ENCODE measurements at places on chromosomes 7 and 10.

DNA sequence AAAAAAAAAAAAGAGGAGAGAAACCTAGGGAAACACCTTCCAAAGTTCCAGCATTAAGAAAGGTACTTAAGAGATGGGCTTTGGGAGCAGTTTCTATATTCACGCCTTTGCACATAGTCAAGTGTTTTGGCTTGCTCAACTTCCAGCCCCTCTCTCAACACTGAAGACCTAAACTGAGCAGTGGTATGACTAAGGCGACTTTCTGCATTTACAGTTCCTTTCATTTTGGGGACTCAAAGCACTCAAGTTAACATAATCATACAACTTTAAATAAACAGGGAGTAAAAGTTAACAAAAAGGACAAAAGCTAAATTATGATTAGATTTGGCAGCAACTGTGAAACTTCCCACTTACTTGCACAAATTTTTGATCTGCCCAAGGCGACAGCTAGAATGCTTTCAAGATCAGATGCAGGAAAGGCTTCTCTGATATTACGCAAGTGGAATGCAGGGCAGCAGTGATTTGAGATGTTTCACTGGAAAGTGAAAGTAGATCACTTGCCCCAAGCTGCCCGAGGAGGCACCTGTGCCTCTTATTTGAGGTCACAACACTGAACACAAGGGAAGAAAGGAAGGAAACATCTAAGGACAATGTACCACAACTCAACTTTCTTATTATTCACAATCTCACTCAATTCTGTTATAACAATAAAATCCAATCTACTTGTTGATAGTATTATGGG, 199.5 kb downstream of the SKAP2 start:
- peak; percentile 34 for DNase-seq

DNA sequence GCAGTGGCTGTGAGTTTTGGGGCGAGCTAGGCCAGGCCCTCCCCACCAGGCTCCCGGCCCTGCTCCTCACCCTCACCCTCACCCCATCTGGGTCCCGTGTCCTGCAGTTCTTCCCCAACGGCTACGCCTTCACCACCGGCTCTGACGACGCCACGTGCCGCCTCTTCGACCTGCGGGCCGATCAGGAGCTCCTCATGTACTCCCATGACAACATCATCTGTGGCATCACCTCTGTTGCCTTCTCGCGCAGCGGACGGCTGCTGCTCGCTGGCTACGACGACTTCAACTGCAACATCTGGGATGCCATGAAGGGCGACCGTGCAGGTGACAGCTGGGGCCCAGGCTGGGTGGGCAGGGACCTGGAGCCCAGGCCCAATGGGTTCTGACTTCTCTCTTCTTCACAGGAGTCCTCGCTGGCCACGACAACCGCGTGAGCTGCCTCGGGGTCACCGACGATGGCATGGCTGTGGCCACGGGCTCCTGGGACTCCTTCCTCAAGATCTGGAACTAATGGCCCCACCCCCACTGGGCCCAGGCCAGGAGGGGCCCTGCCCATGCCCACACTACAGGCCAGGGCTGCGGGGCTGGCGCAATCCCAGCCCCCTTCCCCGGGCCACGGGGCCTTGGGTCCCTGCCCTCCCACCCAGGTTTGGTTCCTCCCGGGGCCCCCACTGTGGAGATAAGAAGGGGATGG, 4.9 kb downstream of the GNB2 start:
- DNase-seq, result no peak

GRCh38 chr7:123748171-123748733, 551 bp downstream of the WASL start:
- DNase-seq, result no peak

DNA sequence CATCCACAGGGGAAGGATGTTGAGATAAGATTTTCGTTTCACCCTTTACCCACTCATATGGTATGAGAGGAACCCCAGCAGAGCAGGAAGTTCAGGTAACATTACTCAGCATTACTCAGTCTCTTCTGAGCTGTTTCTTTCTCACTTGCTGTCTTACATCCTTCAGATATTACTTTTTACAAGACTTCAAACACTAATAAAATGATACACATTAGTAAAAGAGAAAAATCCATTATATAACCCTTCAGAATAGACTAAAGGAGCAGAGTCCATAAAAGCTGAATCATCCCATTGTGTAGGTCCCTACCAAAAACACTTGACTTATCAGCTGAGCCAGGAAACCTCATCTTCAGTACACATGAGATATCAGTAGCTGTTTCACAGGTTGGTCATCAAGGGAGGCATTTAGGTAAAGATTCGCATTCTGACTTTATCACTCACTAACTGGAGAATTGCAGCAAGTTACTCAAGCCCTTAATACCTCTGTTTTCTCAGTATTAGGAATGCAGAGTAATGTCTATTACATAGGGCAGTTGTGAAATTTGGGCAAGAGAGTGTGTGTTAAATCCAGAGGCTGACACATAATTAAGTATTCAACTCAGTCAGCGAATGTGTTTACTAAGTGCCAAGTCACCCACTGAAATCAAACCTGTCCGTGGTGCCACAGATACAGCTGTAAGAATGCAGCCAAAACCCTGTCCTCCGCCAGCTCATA, 44.7 kb downstream of the KLF6 start:
- no peak for DNase-seq

GRCh38 chr10:1709161-1709560, 28.2 kb downstream of the ADARB2 start:
- DNase-seq, result no peak

- no peak for DNase-seq
These were observed 7.1 kb upstream of the CPA5 start for GRCh38 chr7:130337410-130337971.

DNA sequence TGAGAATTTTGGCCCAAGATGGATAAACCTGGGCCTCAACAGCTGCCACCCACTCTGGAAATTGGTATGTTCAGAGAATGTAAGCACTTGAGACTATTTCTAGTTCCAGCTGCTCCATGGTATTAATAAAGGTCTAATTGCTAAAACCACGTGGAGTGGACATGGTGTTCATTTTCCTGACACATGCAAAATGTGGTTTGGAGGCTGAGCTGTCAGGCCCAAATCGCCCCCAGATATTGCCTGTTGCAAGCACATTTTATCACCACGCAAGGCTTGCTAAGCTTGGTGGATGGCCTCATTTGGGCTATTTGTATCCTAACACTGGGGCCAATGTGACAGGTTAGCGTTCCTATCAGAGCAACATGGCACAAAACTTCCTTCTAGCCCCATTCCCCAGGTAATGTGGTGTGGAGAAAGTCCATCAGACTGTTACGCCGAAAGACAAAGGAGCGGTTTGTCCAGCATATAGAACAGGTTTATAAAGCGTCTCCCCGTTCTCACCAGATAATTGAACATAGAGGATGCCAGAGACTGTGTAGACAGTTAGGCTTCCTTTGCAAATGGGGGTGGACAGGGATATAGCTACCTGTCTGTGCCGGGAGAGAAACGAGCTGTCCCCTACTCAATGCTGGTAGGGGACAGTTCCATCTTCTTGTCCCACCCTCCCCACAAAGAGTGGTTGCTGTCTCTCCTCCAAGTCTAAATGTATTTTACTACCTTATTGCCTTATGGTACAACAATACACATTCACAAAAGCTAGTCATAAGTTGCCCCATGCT, 78.0 kb upstream of the ANKRD1 start:
- no peak for DNase-seq
